Foreskin fibroblast (primary cell): ENCODE measurements at places on chromosomes 5 and 9.

GRCh38 chr9:136865768-136866103, 372 bp downstream of the EDF1 start:
- no peak for DNase-seq

- peak; percentile 43 for DNase-seq
These were observed 237.4 kb upstream of the PTGER4 start for GRCh38 chr5:40442346-40442745.

GRCh38 chr5:58507715-58508114, 16.5 kb downstream of the GAPT start:
- no peak for DNase-seq

GRCh38 chr9:81635521-81636254, 53.7 kb downstream of the TLE1 start:
- peak; percentile 73 for DNase-seq

DNA sequence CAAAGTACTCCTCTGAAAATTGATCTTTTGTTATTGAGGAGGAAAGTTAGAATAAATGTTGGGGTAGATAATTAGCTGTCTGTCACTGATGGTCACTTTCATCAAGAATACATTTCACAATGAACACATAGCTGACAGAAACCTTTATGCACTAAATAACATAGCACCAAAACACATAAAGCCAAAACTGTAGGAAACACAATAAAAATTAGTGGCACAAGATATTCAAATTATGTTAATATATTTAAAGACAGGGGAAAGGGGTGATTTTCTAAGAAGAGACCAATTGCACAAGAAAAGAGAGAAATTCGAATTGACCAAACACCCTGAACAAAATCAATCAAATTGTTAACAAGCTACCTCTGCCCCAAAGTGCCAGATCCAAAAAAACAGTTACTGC, 89.7 kb downstream of the AK8 start:
- no peak for DNase-seq

- peak; percentile 1 for DNase-seq
These were observed 256.7 kb downstream of the PARP8 start for GRCh38 chr5:50922942-50923767.
